ENCODE measurements at places on chromosomes 2 and 18.

DNA sequence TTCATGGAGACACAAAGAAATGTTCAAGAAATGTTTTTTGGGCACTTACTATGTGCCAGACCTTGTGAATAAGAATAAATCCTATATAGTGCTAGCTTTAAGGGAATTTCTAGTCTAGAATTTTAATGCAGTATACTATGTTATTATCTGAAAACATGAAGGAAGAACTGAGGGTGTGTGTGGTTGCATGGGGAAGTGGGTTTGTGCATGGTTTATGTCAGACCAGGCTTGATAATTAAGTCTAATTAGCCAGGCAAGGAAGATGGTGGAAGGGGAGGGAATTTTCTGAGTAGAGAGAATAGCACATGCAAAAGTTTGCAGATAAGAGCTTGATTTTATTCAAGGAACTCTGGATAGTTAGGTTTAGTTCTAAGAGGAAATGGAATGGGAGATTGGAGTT, 6.5 kb downstream of the RBBP8 start:
- DNase-seq = no peak

GRCh38 chr18:7122376-7122775, 4.8 kb upstream of the LAMA1 start:
- no peak for DNase-seq

DNA sequence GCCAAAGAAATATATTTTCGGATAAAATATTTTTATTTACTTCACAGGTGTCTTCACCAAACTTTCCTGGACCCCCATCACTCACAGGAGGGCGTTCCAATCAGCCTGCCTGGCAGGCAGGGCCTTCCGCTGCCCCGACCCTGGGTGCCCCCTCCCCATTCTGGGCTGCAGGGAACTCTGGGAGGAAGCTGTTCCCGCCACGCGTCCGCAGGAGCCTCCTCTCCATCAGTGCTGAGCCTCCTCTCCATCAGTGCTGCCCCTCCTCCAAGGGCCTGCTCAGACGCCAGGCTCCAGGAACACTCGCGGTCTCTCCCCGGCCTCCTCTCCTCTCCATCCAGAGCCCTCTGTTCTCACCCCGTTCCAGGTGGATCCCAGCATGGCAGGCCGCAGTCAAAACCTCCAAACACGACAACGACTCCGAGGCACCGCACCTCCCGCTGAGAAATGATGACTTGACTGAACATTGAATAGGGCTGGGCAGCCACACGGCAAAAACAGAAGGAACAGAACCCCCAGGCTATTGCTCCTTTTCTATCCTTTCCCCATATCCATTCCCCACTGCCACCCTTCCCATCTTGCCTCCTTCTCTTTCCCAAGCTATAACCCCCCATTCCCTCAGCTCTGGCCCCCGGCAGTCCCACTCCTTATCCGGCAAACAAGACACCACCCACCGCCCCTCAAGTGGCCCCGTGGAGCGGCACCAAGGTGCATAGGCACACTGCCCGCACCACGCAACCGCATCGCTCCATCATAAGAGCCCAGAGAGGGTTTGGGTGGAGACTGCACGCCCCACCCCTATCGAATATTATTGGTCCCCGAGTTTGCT, 268.6 kb upstream of the RAB6C start:
- no peak for DNase-seq

- DNase-seq = no peak
These were observed 43.4 kb upstream of the LRP1B start for GRCh38 chr2:142174176-142174575.

- no peak for DNase-seq
These were observed 5.3 kb downstream of the SPC25 start for GRCh38 chr2:168884975-168885374.

- no peak for DNase-seq
These were observed 181.5 kb downstream of the EN1 start for GRCh38 chr2:118665784-118666529.

DNA sequence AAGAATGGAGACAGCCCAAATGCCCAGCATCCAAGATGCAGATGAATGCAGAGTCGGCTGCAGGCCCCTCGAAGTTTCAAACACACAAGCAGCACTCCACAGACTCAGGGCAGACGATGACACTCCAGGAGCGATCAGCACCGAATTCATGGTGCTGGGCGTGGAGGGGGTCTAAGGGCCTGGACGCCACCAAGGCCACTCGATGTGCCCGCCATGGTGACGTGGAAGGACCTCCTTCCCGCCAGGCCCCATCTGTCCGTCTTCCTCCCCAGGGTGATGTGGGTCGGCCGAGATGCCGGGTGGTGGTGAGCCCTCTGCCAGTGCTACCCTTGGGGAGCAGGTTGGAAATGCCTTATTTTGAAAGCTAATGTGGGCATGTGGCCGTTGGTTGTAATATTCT, 9.4 kb downstream of the KIF1A start:
- DNase-seq = no peak

- no peak for DNase-seq
These were observed 4.9 kb upstream of the IMP4 start for GRCh38 chr2:130337735-130338325.

DNA sequence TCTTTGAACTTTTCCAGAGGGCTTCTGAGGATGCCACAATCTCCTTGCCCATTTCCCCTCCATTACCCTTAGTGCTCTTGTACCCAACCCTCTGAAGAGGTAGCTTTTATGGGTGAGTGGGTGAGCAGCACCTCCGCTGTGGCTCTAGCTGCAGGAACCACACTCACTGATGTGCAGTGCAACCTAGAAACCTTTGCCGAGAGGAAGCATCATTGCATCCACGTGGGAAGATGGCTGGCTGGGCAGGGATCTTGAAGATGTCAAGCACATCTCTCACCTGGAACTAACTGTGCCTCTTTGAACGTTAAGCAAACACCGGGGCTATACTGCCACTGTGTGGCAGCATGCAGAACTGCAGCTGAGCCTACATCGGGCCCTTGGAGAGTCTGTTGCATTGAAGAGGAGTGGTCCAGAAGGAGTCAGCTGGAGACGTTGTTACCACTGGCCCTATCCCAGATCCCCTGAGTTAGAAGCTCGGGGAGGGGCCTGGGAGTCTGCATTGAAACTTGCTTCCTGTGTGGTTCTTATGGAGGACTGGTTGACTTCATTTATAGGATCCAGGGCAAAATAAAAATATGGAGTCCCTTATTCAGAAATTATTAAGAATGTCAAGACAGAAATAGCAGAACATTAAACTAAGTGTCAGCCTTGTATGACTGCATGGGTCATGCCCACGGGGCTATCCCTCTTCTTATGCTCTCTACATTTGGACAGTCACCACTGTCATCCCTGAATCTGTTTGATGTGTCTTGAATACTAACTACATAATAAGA, 28.7 kb downstream of the IGFBP5 start:
- DNase-seq = peak; percentile 31

GRCh38 chr2:157841485-157841884, 34.6 kb downstream of the ACVR1 start:
- DNase-seq = no peak

- DNase-seq = no peak
These were observed 128.4 kb upstream of the CBLN2 start for GRCh38 chr18:72672364-72673184.

DNA sequence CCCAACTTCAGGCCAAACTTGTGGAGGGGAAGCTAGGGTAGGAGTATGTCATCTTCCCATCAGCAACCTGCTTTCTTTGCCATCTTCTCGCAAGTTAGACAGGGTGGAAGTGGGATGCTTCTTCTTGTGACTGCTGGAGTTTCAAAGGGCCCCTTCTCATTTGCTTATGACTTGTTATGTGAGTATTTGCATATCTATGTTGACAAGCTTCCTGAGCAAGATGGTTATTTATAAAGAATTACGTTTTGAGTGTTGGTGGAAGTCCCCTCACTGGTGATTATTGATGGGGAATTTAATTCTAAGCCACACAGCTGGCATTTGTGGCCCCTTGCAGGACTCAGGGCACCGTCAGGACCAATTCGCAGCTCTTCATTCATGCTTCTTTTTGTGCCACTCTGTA, 791.0 kb downstream of the LRRTM4 start:
- DNase-seq = no peak

GRCh38 chr2:187873132-187873531, 318.9 kb upstream of the TFPI start:
- DNase-seq = no peak

DNA sequence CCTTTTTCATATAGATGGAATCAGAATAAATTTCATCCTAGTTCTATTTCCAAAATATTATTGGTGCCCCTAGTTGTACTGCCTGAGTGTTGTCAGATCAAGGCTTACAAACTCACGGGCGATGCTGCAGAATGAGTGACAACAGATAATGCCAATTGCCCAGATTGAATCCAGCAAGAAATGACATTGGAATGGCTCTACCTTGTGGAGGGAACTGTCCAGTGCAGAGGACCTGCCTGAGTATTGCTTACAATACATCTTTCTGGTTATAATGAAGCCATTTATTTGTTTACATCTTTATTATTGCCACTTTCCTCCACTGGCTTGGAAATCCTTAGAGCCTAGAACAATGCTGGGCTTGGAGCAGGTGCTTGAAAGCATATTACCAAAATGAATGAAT, 7.8 kb upstream of the IL1R2 start:
- DNase-seq = no peak

DNA sequence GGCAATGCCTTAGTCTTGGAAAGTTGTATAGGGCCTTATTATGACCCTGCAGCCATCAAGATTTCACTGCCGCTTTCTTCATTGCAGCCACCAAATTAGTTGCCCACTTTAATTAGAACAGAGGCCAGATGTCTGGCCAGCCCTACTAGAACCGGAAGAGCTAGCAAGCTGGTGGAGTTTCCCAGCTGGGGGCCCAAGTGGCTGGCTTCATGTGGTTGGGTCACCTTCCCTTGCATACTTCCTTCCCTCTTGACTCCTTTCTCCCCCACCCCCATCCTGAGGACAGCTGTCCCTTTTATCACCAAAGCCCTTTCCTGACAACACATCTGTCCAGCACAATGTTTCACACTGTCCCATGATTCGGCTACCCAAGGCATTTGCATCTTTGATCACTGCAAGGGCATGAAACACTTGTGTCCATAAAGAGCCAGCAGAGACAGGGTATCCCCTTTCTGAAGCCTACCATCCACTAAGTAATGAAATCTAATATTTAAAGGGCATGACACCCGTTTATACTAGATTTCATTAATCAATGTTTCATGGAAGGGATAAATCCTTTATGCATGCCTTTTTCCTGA, 187.2 kb downstream of the BCL11A start:
- no peak for DNase-seq

GRCh38 chr2:106124905-106125549, 69.1 kb downstream of the UXS1 start:
- no peak for DNase-seq

GRCh38 chr2:208466920-208467298, 60.3 kb downstream of the PTH2R start:
- no peak for DNase-seq

- DNase-seq = no peak
These were observed 40.0 kb upstream of the AGPS start for GRCh38 chr2:177352441-177353186.

- DNase-seq = no peak
These were observed 26.1 kb upstream of the PPP1R1C start for GRCh38 chr2:181959508-181959907.

DNA sequence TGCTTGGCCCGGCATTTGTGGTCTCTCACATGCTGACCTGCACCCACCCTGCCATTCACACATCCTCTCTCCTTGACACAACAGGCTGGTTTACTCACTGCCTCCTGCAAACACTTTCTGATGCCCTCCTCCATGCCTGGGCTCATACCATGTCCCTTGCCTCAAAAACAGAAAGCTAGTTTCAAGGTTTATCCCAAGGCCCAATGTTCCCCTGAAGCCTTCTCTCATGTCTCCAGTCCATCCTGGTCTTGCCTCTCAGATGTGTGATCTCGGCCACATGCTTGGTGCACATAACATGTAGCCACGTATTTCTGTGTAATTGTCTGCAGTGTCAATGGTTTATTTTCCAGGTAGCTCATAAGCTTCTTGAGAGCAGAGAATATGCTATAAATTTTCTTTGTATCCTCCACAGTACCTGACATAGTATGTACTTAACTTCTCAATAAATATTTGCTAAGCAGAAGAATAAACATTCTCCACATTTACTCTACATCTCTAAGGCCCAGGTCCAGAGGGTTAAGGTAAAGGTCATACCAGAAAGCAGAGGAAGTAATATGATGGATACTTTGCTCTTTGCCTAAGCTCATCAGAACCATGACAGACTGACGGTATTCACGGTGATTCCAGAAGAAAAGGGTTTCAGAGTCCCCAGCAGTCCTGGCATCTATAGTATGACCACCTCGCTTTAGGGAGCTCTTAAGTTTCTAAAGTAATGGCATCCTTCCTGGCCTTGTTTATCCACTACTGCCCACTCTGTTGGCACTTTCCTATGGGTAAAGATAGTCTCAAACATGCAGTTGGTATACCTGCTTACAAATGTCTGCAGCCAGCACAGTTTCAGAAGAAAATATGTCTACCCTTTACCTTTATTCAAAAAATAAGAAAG, 163.4 kb upstream of the ZFP36L2 start:
- DNase-seq = no peak

GRCh38 chr2:240143801-240144648, 3.6 kb upstream of the OTOS start:
- peak; percentile 79 for DNase-seq

DNA sequence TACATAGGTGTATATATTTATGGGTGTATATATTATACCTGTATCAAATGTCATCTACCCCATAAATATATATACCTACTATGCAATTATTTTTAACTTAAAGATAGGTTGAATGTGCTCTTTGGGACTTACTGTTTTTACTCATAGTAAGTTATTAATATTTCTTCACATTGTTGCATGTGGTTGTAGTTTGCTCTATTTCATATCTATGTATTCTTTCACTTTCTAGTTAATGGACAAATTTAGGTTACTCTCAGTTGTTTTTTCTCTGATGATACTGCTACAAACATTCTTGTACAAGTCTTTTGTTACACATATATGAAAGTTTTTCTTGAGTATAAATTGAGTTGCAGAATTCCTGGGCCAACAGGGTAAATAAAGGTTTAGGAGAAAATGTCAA, 601.8 kb upstream of the ID2 start:
- no peak for DNase-seq

GRCh38 chr2:188519136-188519535, 227.5 kb downstream of the GULP1 start:
- DNase-seq = no peak

- no peak for DNase-seq
These were observed 3.9 kb upstream of the RNF103 start for GRCh38 chr2:86627550-86627949.

GRCh38 chr2:10407841-10408648, 40.1 kb downstream of the ODC1 start:
- peak; percentile 42 for DNase-seq

DNA sequence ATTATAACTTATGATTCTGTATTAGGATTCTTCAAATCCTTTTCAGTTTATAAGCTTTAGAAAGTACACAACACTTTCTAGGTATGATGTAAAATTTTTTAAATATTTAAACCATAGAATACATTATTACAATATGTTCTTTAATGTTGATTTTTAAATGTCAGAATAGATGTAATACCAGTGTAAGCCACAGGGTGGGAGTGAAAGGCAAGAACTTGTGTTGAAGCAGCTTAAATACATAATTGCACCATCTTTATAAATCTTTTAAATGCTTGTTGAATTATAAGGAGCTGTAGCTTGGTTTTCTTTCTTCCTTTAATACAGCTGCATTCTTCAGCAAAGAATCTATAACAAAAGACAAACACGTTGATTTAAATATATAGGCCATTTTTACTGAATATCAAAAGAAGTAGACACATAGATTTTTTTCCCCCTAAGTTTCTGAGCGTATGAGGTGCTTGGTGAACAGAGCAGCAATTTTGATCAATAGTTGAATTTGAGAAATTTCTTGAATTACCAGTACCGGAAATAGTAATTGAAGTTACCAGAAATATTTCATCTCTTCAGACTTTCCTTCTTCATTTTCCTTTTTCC, 63.0 kb downstream of the TANK start:
- no peak for DNase-seq

Measured in stimulated activated CD4-positive, alpha-beta T cell treated with anti-CD3 and anti-CD28 coated beads, Interleukin-15, amount 100 ng/mL, for 1 hour (primary cell).